ENCODE measurements at places on chromosomes 3 and 15.

DNA sequence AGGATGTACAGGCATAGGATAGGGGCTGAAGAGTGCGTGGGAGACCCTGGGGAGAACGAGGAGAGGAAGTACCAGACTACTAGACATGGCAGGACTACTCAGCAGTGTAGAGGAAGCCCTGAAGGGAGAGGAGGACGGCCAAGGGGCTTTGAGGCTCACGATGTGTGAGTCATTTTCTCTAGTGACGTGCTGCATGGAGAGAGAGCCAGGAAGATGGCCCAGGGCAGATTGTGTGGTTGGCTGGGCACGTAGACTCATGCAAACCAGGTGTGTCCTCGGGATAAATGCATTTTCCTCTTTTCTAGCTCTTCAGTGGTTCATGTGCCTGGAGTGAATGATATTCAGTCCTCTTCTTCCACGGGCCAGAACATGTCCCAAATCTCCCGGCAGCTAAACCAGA is 115.0 kb upstream of the ABHD17C start:
- peak; percentile 88 for DNase-seq

- DNase-seq, result no peak
Observed at GRCh38 chr3:145333931-145334330, 827.1 kb downstream of the PLOD2 start.

DNA sequence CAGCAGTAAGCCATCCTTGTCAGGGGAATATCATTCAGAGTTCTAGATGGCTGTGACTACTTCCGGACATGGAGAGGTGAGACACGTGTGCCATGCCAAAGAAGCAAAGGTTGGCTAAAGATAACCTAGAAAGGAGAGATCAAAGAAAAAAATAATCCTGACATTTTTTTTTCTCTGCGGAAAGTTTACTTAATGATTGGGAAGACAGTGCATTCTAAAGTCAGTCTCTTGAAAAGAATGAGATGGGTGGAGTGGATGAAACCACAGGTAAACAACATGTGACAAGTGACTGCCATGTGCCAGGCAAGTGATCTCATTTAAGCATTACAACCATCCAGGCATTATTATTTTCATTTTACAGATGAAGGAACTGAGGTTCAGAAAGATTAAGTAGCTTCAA is 436.6 kb downstream of the SOX2 start:
- DNase-seq, result no peak

DNA sequence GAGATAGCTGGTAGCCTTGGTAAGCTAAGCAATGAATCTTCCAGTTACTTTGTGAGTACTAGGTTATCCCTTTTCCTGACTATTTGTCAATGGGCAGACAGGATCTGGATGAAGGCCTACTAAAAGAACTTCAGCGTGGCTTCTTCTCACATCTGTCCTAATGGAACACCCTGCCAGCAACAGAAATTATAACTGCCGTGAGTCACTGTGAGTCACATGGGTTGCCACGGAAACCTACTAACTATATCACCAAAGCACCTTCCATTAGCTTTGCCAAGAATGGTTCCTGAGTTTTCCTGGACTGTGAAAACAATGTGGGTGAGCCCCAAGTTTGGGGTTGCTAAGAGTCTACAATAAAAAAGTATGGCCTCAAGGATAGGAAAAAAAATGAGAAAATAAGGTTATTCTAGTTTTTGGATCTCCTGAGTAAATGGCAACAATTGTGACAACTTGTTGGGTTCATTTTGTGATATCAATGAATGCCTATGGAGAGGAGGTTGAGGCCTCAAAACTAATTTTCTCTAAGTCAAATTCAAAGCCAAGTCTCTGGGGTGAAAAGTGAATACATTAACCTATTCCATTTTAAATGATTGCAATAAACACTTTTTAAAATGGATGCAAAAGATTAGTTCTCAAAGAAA is 195.1 kb upstream of the ICE2 start:
- DNase-seq, result peak; percentile 89

DNA sequence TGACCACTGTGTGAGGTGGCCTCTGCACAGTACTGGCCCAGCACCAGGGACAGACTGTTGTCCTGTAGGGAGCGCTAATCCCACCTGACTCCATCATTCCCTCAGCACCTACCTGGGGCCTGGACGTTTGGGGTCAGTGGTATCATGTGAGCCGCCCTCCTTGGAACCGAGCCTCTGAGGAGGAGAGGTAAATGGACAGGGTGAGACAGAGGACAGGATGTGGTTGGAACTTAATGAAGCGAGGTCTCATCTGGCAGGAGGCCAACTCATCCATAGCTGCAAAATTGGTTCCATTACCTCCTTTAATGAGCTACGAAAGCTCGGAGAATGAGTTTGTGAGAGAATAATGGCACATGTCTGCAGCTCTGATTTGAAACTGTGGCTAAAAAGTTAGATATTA is 13.9 kb downstream of the MAPKAPK3 start:
- DNase-seq, result no peak

DNA sequence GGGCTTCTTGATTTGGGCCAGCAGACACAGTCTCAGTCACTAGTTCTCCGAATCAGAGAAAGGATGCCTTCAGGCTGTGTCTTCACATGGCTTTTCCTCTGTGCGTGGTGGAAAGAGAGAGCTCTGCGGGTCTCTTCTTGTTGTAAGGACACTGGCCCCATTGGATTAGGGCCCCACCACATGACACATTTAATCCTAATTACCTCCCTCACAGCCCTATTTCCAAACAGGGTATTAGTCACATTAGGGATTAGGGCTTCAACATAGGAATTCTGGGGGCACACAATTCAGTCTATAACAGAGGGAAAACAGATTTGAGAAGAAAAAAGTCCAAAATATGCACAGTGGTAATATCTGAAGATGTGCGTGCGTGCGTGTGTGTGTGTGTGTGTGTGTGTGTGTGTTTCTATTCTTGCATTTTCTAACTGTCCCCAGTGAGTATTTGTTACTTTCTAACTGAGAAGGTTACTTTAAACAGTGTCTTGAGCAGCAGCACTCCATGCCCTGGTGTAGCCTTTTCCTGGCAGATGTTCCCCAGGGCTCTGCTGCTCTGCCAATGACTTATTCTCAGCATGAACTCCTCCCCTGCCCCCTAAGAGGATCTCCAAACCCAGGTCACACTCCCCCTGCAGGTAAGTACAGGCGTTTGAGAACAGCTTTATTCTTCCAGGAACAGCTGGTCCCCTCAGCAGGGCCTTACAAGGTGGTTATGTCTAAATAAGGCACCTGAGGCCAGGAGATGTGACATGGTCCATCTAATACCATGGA is 72.9 kb downstream of the RPL39L start:
- DNase-seq, result no peak

DNA sequence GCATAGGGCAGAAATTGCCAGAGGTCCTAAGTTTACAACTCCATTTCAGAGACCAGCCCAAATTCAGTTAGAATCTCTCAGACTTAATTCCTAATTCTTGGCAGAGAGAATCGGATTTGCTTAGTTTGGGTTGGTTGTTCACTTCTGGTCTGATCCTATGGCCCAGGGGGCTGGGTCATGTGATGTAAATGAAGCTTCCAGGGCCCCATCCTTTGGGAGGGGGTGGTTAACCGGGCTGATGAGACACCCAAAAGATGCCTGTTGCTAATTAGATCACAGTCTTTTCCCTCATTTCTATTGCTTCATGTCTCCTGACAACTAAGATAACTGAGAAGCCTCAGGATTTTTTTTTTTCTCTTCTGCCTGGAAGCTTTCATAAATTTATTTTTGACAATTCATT is 11.1 kb upstream of the ZNF620 start:
- no peak for DNase-seq

GRCh38 chr3:112365636-112366035 is 32.7 kb downstream of the CD200 start:
- no peak for DNase-seq

DNA sequence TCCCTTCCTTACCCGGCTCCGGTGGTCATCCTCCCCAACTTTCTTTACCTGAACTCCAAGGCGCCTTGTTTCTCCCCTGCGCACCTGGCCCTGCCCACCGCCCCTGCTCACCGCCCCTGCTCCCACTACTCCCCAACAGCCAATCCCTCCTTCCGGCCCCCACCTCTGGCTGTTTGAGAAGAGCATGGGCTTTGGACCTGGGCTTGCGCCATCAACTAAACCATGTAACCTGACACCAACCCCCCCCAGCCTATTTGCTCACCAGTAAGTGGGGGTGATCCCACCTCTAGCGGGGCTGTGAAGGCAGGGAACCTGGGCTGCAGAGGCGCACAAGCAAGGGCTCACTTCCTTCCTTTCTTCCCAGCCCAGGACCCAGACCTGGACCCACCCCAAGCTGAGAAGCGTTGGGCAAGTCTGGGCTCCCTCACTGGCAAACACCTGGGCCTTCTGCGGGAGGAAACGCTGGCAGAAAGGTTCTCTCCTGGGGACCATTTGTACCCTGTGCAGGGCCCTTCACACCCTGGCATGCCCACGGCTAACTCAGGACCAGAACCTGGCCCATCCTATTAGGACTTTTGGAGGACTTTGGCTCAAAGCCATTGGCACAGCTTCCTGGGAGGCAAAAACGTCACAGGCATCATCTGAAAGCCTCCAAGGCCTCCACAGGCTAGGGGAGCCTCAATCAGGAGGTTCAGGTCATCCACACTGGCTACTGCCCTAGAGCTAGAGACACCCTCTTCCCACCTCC is at the start of gene PLXNB1:
TSS of gene PLXNB1 (minus strand) at position 127 of the 748 bp plus-strand sequence. CDS start 5,475 bp downstream, outside the sequence.
- DNase-seq, result no peak

- DNase-seq, result no peak
Observed at GRCh38 chr3:52220380-52221026, 4.9 kb downstream of the TLR9 start.

DNA sequence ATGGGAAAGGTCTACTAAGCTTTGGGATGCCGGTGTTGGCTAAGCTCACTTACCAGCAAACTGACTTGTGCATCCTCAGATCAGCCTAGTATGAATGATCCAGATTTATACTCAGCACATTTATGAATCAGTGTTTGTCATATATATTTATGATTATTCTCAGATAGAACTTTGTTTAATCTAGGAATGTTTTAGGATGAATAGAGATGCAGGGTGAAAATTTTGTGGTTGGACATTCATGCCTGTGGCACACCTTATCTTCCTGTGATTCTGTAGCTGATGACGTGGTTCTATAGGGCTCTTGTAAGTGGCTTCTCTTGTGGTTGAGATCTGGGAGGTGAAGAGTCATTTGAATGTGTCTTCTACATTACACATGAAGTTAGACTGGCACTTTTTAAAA is 11.4 kb downstream of the CDIN1 start:
- no peak for DNase-seq

GRCh38 chr3:143100451-143100850 is 19.1 kb upstream of the CHST2 start:
- no peak for DNase-seq

DNA sequence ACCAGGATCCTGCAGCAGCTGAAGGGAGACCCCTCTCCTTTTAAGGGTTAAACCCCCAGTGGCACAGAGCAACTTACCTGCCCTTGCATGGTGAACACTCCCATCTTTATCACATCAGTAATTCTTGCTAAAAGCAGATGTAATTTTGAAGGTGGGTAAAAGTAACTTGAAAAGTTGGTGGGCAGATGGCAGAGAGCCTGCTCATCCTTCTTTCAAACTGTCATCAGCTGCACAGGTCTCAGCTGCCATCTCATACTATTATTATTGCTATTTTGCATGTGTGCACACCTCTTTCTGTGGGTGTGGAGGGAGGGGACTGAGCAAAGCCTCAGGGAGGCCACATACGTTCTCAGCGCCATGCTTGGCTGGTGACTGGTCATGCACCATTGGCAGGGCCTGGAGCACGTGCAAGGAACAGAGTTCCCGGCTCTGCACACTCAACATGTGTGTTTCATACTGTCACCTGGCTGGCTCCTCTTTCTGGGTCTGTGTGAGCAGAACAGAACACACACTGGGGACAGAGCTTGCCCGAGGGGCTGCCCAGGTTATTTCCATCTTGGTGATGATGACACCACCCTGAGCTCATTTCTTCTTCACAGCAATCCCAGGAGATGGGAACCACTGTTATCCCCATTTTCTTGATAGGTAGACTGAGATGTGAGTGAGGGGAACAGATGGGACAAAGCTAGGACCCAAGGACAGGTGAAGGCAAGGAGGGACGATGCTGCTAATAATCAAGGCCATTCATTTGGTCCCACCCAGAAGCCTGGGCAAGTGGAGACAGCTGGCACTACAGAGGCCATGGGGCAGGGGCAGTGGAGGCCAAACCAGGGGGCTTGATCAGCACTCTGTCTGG is 95.8 kb upstream of the KLF13 start:
- DNase-seq, result no peak

DNA sequence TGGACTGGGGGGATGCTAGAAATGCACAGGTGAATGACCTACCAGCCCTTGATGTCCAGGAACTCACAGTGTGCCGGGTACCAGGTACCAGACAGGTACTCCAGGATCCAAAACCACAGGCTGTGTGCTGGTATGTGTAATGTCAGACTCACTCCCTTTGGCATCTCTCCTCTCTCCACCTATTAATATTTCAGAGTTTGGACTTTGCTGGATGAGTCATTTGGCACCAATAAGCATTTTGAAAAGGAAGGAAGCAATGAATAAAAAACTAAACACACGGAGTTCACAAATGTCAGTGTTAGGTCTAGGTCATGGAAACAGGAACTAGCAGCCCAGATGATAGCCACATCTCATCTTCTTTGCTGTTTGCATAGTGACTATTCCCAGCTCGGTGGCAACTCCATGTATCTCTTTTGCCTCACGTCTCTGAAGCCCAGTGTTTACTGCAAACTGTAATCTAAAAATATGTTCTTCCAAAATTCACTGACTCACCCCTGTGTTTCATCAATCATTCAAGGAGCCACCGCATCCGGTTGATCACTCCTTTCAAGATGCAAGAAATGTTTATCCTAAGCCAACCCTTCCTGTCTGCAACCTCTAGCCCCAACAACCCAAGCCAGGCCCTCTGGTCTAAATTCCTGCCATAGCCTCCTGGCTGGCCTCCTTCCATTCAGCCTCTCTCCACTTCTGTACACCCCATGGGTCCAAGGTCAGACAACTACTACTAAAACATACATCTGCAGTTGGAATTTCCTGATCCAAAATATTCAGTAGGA is 8.4 kb downstream of the ITGB5 start:
- DNase-seq, result peak; percentile 90

- no peak for DNase-seq
Observed at GRCh38 chr3:125134952-125135351, 77.6 kb downstream of the SLC12A8 start.

GRCh38 chr15:52006702-52007340 is 12.2 kb upstream of the MAPK6 start:
- no peak for DNase-seq

DNA sequence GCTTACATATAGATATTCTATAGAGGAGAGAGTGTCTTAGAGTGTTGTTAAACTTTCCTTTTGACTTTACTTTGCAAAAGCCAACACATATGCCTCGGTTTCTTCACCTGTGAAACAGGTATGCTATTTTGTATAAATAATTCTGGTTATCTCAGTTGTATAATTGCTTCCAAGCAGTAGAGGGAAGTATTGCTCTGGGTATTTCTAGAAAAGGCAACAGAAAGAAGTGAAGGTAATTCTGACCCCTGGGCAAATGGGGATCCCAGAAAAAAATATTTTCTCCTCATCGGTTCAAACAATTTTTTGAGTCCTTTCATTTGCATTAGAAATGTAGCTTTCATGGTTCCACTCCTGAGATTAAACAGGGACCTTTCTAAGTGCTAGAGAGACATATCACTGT is 216.5 kb upstream of the SEMA6D start:
- no peak for DNase-seq

- no peak for DNase-seq
Observed at GRCh38 chr3:52204337-52205073, 6.5 kb downstream of the ALAS1 start.

Data from BJ (cell line).